Ureter (tissue), 1 donor: ENCODE measurements at places on chromosomes 2 and 18.
A peak's percentile ranks its signal among the peaks of the same experiment; 100 is the strongest.

- DNase-seq: peak; percentile 34
Measured at GRCh38 chr2:71619230-71619741, 165.9 kb downstream of the DYSF start.

- DNase-seq: no peak
Measured at GRCh38 chr2:239466061-239466754, 65.4 kb upstream of the HDAC4 start.

DNA sequence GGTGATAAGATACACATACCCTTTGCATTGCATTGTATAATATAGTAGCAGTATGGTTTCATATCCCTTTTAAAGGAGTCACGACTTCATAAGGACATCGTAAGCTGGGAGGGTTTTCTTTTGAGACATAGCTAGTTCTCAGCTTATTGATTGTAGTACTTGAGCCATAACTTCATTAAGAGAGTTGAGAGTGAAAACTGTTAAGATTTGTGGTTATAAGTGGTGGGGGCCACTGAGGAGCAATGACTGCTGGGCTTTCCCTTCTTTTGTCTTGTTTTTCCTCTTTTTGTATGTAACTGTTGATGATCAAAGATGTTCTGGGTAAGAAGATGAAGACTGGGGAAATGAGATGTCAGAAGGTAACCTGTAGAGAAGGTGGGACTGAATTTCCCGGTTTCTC lies 11.0 kb downstream of the EIF5B start:
- no peak for DNase-seq

GRCh38 chr2:228798458-228799207 lies 472.5 kb downstream of the PID1 start:
- DNase-seq: no peak

- no peak for DNase-seq
Measured at GRCh38 chr2:186852508-186852907, 3.5 kb upstream of the ZSWIM2 start.
